CD4-positive, alpha-beta T cell (primary cell): ENCODE measurements at places on chromosomes 3 and 15.
A peak's percentile ranks its signal among the peaks of the same experiment; 100 is the strongest.

DNA sequence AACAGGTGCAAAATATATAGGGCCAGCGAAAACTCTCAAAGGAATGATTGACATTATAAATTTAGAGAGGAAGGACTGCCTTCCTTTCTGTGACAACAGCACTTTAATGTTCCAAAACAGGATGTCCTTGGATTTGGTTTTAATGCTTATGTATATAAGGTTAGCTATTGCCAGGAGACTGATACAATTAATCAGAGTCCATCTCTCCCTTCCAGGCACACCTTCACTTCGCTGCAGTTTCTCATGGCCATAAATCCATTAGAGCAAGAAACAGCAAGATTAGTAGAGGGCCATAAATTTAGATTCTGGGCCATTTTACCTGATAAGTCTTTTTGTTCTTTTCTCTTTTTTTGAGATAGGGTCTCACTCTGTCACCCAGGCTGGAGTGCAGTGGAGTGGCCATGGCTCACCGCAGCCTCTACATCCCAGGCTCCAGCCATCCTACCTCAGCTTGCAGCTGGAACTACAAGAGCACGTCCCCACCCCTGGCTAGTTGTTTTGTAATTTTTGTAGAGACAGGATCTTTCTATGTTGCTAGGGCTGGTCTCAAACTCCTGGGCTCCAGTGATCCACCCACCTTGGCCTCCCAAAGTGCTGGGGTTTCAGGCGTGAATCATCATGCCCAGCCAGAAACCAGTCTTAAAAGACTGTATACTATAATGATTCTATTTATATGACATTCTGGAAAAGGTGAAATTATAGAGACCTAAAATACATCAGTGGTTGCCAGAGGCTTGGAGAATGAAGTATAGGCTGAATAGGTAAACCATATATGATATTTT lies 15.7 kb upstream of the TFRC start:
- DNase-seq = no peak

DNA sequence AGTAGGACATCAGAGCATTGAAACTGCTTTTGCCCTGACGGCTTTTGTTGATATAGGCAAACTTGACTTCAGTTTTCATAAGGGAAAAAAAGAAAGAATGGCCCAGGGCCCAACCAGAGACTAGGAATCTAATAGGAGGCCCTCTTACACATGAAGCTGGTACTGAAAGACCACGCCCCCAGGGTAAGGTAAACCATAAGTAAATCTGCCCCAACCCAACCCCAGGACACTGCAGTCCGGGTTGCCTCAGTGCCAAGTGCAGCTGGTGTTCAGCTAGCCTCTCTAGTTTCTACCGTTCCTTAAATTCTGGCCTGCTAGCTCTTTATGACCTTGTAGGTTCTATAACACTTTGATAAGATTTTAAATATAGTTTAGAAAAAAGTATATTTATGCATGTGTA lies 136.7 kb downstream of the AQP9 start:
- no peak for DNase-seq

DNA sequence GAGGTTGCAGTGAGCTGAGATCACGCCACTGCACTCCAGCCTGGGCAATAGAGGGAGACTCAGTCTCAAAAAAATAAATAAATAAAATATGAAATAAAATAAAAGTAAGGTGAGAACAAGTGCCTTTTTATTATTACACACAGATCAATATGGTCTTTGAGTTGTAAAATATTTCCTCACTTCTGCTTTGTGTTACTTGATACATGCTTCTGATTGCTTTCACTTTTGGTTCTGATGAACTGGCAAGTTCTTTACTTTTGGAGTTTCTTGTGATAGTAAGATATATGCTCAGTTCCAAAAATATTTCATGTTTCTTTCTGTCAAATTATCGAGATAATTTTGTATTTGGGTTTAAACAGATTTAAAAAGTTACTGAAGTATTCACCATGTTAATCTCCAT lies 16.6 kb upstream of the GYG1 start:
- no peak for DNase-seq

DNA sequence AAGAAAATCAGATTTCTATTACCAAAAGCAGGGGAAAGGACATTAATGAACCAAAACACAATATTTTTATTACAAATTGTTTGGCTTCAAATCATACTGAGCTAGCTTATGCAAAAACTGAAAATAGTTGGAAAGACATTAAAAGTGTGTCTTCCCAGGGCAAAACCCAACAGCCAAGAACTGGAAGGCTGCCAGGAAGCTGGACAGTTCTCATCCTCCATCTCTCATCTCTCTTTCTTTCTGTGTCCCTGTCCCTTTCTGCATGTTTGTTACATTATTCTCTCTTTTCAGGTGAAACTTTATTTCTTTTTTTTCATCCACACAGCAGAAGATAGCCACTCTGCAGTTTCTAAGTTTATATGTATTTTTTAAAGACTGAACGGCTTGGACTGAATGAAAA lies 41.1 kb upstream of the SNTN start:
- DNase-seq = no peak

GRCh38 chr3:49415931-49416601 lies 3.8 kb downstream of the TCTA start:
- peak; percentile 28 for DNase-seq

DNA sequence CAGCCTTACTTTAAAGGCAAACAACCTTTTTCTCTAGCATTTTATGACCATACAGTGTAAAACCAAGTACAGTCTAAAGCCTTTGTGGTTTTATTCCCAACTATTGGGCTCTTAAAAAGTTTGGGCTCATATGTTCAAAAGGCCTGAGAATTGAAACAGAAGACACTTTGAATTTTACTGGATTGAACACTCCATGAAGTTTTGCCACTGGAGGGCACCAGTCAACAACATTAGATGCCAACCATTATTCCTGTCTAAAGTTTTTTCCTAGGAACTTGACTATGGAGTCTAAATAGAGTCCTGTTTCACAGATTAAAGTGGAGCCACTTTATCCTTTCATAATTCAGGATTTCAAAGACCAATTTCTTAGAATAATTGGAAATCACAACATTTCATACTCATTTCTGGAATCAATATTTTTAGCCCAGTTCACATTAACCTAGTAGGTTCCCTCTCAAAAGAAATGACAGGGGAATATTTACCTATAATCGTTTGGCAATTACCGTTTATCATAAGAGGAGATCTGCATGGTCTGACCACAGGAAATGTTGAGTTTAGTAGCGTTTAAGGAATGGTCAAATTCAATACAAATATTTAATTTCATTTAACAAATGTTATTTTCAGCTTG lies 244.1 kb upstream of the PDZRN3 start:
- no peak for DNase-seq

DNA sequence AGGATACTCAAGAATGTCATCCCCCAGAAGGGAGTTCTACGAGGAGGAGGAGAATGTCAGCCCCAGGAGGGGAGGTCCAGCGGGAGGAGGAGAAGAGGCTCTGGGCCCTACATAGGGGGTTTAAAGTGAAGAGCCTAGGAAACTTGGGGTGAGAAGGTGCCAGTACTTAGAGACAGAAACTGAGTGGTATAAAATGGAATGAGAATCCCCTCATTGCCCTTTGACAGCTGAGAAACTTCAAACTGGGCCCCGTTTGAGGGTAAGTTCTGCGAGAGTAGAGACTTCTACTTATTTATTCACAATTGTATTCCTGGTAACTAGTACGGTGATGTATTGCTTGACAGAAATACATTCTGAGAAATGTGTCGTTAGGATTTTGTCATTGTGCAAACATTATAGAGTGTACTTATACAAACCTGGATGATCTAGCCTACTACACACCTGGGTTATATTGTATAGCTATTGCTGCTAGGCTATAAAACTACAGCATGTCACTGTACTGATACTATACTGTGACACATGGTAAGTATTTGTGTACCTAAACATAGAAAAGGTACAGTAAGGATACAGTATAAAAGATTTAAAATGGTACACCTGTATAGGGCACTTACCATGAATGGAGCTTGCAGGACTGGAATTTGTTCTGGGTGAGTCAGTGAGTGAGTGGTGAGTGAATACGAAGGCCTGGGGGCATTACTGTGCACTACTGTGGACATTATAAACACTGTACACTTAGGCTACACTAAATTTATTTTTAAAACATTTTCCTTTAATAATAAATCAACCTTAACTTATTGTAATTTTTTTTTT lies 62.0 kb downstream of the TSC22D2 start:
- no peak for DNase-seq

GRCh38 chr3:25633919-25634318 lies 30.8 kb downstream of the TOP2B start:
- no peak for DNase-seq

DNA sequence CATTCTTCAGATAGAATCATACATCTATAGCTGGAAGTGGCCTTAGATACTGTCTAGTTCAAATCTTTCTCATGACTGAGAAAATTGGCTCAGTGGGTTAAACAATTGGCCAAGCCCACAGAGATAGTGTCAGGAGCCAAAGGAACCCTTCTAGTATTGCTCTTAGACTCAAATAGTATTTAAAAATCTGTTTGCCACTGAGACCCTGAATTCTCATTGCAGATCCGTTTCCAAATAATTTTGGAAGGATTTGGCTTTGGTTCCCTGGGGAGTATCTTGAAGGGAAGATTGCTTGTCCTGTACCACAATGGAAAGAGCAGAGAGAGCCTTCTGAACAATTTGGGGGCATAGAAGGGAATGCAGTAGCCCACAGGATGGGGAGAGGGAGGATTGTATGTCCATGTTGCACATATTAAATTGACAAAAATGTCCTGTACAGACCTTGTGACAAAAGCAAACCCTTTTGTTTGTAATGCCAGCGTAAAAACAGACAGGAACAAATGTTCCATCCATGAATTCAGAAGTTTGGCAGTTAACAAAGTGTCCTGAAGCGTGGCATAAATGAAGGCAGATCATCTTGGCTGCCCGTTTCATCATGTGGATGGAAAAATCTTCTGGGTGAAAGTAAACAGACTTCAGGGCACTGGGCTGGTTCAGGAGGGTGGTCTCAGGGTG lies 156.4 kb upstream of the RASGRP1 start:
- no peak for DNase-seq

GRCh38 chr15:80982839-80983238 lies 6.8 kb downstream of the MESD start:
- DNase-seq = no peak

GRCh38 chr3:17749705-17750293 lies 7.4 kb upstream of the TBC1D5 start:
- DNase-seq = no peak

- no peak for DNase-seq
Observed at GRCh38 chr3:186489507-186489906, 54.7 kb downstream of the CRYGS start.
